GM13976 (cell line): ENCODE measurements at places on chromosomes 4 and X.
A peak's percentile ranks its signal among the peaks of the same experiment; 100 is the strongest.

GRCh38 chr4:146949559-146949958, 3.9 kb upstream of the TTC29 start:
- DNase-seq, result no peak

DNA sequence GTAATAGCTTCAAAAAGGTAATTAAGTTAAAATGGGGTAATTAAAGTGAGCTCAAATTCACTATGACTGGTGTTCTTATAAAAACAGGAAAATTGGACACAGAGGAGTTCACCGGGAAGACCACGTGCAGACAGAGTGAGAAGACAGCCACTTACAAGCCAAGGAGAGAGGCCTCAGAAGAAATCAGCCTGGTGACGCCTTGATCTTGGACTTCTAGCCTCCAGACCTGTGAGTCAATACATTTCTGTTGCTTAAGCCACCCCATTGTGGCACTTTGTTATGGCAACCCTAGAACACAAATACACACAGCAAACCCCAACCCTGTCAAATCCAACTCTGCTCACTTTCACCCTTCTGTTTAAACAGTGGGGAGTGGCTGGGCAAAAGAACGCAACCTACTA, 4.1 kb upstream of the CD38 start:
- no peak for DNase-seq

GRCh38 chrX:16778993-16779392, 7.3 kb upstream of the TXLNG start:
- no peak for DNase-seq

- DNase-seq, result no peak
Measured at GRCh38 chr4:147340111-147340510, 140.8 kb upstream of the EDNRA start.

DNA sequence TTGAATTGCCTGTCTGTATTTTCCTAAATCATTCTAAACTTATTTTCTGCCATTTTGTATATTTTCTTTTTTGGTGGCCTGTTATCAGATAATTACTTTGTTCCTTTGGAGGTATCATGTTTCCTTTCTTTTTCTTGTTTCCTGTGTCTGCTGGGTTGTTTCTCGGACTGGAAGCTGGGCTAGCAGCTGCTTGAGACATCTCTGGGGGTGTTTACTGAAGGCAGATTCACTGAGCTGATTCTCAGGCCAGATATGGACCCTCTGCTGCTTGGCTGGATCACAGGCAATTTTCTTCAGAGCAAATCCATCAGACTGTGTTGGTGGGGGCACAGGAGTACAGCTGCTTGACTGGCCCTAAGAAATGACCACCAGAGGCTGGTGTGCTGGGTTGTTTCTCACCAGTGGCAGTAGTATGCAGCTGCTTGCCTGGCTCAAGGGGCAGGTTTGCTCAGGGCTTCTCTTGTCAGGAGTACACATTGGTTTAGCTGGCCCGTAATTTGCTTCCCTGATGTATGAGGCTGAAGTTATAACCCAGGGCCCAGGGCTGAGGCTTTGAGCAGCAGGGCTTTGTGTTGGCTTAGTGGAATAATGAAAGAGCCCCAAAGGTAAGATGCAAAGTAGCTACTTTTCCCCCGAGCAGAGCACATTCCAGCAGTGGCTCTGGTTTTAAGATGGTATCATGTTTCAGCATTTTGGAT, 680.6 kb downstream of the TECRL start:
- DNase-seq, result no peak

DNA sequence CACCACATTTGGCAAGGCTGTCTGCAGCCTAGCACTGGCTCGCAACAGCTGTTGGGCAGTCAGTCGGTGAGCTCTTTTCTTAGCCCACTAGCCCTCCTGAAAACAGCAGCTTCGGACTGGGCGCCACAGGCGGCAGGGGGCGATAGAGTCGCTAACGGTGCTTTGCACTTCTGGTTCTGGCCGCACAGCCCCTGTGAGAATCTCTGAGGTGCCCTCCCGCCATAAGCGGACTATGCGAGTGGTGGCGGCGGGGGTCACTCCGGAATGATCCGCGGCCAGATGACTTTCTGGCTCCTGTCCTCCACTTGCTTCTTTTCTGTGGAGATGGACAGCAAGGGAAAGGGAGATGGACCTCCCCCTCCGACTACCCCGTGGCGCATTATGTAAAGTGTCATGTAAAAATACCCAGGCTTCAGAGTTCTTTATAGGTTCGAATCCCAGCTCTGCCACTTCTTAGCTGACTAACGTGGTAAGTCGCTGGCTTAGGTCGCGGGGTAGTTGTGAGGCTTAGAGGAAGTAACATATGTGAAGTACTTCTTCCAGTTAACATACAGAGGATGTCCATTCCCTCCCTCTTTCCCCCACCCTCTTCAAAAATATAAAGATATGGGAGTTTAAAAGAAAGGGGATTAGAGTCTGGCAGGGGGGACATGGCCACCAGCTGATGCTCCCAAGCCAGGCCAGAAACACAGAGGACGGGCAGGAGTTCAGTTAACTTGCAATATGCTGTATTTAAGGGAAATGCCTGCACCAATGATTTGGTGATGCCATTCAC, 11.0 kb downstream of the ARHGAP36 start:
- peak; percentile 49 for DNase-seq

GRCh38 chrX:3940000-3940610, 226.7 kb upstream of the PRKX start:
- peak; percentile 38 for DNase-seq

DNA sequence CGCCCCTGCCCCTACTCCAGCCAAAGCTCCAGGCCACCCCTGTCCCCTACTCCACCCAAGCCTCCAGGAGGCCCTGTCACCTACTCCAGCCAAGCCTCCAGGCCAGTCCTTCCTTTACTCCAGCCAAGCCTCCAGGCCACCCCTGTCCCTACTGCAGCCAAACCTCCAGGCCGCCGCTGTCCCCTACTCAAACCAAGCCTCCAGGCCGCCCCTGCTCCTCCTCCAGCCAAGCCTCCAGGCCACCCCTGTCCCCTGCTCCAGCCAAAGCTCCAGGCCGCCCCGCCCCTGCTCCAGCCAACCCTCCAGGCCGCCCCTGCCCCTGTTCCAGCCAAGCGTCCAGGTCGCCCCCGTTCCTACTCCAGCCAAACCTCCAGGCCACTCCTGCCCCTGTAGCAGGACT, 5.1 kb upstream of the ASMT start:
- no peak for DNase-seq

GRCh38 chrX:31057291-31057690, 14.6 kb downstream of the FTHL17 start:
- no peak for DNase-seq

DNA sequence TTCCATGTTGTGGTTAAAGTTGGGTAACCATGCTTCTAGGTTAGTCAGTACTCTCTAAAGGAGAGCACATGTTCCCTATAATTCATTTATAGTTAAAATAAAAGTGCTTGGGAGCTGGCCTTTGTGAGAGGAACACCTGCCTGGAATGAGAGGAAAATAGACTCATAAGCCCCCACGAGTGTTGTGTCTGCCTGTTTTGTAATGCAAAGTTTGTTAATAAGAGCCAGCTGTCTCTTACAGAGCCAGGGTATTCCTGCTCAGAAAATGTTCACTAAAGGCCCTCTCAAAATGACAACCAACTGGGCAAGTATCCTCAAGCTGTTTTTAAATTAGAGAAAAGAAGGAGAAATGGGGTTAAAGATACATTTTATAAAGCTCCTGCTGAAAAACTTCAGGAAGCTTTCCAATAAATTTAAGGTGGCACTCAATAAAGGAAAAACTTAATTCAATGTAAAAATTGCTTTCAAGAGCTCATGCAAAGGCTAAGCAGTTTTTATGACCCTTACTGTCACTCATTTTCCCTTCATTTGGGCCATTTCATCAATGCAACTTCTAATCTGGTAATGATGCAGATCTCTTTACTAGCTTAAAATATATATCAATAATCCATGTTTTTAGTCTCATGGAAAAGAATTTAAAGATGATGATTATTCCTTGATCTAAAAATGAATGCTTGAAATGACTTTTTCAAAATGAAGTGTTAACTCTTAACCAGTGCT, 793.6 kb downstream of the STPG2 start:
- no peak for DNase-seq

GRCh38 chrX:72477376-72477775, 95.3 kb downstream of the HDAC8 start:
- DNase-seq, result no peak

- no peak for DNase-seq
Measured at GRCh38 chr4:183202523-183202922, 103.5 kb downstream of the WWC2 start.

DNA sequence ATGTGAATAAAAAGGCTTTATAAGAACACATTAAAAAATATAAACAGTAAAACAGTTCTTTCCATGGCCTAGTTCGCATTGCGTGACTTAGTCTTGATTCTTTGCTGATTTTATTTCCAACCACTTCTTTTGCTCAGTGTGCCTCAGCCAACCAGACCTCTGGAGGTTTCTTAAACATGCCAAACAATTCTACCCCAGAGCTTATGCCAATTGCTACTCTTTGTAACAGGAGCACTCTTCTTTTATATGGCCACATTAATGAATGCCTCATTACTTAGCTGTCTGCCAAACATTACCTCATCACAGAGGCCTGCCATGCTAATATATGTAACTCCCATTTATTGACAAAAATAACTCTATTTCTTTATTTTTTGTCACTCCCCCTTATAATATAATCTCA, 202.3 kb downstream of the NDST4 start:
- no peak for DNase-seq

GRCh38 chr4:51842167-51842553, 793 bp upstream of the DCUN1D4 start:
- DNase-seq, result peak; percentile 42

DNA sequence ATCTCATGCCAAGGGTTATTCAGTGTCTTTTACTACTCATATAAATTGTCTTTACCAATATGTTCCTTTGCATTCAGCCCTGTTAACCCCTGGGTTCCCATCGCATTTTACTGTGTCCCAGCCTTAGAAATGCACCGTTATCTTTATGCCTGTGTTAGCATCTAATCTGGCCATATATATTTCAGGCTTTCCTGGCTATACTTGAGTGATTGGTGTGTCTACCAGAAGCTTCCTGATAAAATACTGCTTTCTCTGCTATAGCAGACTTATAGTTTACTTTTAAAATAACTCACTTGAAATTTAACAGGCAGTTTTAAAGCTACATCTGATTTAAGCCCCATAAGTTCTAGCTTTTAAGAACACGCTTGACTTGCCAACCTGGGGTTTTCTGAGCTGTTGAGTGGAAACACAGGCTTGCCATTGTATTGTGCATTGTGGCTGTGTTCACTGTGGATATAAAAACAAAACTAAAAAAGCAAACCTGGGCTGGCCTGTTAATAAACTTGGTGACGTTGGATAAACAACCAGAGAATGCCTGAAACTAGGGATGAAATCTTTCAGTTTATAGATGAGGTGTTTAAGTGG, 185.3 kb upstream of the TAPT1 start:
- DNase-seq, result no peak

- DNase-seq, result no peak
Measured at GRCh38 chr4:71404049-71404448, 65.2 kb downstream of the SLC4A4 start.

- no peak for DNase-seq
Measured at GRCh38 chr4:143071351-143071750, 113.4 kb upstream of the USP38 start.

GRCh38 chr4:174591243-174592021, 69.1 kb upstream of the HPGD start:
- peak; percentile 6 for DNase-seq

DNA sequence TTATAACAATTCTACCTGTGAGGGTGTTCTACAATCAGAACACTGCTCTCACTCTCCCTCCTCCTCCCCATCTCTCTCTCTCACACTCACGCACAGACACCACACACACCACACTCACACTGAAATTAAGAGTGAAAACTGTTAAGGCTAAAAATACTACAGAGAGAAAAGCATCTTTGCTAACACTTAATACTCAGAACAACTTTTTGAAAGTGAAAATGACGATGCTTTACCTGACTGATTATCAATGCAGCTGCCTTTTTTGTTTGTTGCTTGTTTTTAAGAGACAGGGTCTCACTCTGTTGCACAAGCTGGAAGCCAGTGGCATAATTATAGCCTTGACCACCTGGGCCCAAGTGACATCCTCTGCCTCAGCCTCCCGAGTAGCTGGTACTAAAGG, 222.4 kb downstream of the APBB2 start:
- peak; percentile 21 for DNase-seq

DNA sequence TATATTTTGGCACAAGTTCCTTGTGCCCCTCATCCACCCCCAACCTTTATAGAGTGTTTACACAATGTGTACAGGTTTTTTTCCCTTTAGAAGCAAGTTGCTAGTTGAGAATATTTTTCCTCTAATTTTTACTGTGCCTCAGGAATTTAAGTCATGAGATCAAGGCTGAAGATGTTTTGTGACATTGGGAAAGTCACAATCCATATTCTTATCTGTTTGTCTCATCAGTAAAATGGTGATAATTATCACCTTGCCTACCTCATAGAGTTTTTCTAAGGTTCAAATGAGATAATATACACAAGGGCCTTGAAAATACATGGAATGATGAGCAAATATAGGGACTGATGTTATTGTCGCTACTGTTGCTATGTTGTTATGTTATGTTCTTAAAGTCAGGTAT, 109.6 kb upstream of the DIAPH2 start:
- no peak for DNase-seq

GRCh38 chr4:85420831-85421230, 54.1 kb upstream of the ARHGAP24 start:
- no peak for DNase-seq

- DNase-seq, result no peak
Measured at GRCh38 chr4:158446106-158446505, 75.6 kb upstream of the RXFP1 start.

DNA sequence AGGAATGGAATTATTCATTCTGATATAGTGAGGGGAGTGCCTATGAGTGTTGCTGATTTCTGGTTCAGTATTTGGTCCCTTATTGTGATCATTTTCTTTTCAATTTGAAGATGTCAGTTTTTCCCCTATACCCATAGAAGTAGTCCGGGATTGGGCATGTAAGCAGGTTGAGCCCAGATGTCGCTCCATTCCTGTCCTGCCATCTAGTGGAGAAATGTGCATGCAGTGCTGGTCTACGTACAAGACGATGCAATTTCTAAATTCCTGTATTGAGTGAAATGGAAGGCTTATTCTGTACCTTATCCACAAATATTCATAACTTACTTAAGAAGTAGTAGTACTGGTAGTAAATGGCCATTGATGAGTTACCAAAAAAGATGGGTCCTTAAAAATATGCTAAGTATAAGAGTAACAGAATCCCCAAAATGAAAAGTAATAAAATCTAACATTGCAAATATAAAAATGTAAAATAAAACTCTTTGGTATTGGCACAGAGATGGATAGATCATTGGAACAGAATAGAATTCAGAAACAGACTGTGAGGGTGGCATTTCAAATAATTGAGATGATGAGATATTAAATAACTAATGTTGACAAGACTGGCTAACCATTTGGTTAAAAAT, 60.9 kb downstream of the UGT8 start:
- peak; percentile 44 for DNase-seq

GRCh38 chr4:168540086-168540485, 43.2 kb downstream of the PALLD start:
- no peak for DNase-seq

GRCh38 chrX:115229337-115230003, 4.4 kb downstream of the LRCH2 start:
- DNase-seq, result no peak

GRCh38 chr4:73621357-73621756, 1.1 kb upstream of the RASSF6 start:
- no peak for DNase-seq

- peak; percentile 96 for DNase-seq
Measured at GRCh38 chrX:2608638-2609430, 82.3 kb upstream of the CD99 start.

- no peak for DNase-seq
Measured at GRCh38 chr4:30443289-30443688, 276.9 kb upstream of the PCDH7 start.
